Uterus (tissue), 4 donors: ENCODE measurements at places on chromosomes 4 and X. TPM values are rescaled to one million over a fixed set of nuclear protein-coding genes. Genes with fewer than 3 reads are reported as not detected.

DNA sequence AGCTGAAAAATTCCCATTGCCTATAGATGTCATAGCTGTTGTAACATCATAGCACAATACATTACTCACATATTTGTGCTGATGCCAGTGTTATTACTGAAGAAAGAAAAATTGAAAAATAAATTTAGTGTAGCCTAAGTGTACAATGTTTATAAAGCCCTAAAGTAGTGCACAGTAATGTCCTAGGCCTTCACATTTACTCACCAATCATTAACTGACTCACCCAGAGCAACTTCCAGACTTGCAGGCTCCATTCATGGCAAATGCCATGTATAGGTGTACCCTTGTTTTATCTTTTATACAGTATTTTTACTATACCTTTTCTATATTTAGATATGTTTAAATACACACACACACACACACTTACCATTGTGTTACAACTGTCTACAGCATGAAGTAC, 265.4 kb upstream of the MAGEB18 start:
- no peaks in the 10 kb centered on the region for H3K27me3 ChIP-seq
- H3K36me3 ChIP-seq: no peaks in the 10 kb centered on the region
- no peak overlapping the region for H3K27ac ChIP-seq
- H3K4me1 ChIP-seq: no peaks in the 10 kb centered on the region
- no peak overlapping the region for H3K4me3 ChIP-seq
- no peak for DNase-seq

DNA sequence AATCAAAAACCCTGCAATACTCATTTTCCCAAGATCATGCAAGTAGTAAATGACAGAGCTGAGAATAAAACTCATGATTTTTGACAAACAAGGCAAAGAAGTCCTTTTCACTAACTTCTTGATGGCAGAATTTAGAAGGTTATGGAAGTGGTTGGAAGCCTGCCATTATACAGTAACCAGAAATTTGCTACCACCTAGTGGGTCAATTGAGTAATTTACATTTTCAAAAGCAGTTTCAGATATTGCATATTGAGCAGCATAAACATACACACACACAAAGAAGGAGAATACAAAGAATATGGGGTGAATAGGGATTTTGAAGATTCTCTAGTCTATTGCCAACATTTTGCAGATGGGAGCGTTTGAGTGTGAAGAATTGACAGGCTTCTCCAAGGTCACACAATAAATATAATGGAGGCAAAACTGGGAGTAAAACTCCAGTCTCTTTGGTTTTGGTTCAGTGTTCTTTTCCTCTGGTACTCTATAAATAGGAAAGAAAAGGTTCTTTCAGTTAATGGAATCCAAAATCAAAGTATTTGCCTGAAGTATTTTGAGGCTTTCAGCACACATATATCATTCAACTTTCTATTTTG, 70.2 kb downstream of the GC start:
- no peak overlapping the region for H3K4me3 ChIP-seq
- no peaks in the 10 kb centered on the region for H3K27me3 ChIP-seq
- no peaks in the 10 kb centered on the region for H3K36me3 ChIP-seq
- no peak overlapping the region for H3K27ac ChIP-seq
- H3K4me1 ChIP-seq: no peaks in the 10 kb centered on the region

- H3K27ac ChIP-seq: peak overlapping the region; percentile 3
- no peaks in the 10 kb centered on the region for H3K36me3 ChIP-seq
- no peak for DNase-seq
These were observed 18.9 kb downstream of the ADD1 start for GRCh38 chr4:2862528-2862927.

DNA sequence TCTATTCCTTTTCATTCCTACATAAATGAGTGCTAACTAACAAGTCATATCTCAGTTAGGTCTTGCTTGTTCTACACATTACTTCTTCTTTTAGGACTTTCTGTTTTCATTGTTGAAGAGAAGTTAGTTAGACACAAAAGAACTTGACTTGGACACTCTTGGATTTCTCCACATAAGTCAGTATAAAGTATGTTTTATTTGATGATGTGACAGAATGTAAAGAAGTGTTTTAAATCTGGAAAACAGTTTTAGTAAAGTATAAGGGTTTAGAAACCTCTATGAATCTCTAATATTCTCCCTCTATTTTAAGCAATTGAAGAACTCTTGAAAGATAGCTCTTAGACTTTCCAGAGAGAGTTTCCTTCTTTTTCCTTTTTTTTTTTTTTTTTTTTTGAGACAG, 38.6 kb upstream of the TMEM33 start:
- DNase-seq: no peak
- H3K4me3 ChIP-seq: no peak overlapping the region
- no peaks in the 10 kb centered on the region for H3K36me3 ChIP-seq

DNA sequence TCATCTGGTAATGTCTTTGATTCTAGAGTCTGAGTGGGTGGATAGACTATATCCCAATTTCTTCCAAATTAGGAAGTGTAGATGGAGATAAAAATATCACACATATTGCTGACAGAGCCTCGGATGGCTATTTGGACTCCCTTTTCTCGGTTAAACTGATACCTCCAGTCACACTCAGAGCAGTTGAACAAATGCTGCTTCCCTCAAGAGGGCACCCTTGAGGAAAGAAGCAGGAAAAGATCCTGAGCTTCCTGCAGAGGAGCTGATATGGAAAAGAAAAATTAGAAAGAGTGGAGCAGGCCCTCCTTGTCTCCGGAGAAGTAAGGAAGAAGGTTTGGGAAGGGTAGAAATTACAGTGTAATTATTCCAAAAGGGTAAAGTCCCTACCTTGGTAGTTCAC, 96.2 kb upstream of the CCSER1 start:
- DNase-seq: no peak
- no peaks in the 10 kb centered on the region for H3K27me3 ChIP-seq

GRCh38 chr4:16294455-16294854, 68.2 kb upstream of the TAPT1 start:
- no peak overlapping the region for H3K27ac ChIP-seq
- no peak overlapping the region for H3K4me3 ChIP-seq
- DNase-seq: no peak
- H3K27me3 ChIP-seq: no peaks in the 10 kb centered on the region
- H3K36me3 ChIP-seq: no peaks in the 10 kb centered on the region
- H3K4me1 ChIP-seq: no peaks in the 10 kb centered on the region

- H3K27me3 ChIP-seq: no peaks in the 10 kb centered on the region
- peaks cover 10% of the 10 kb centered on the region for H3K4me1 ChIP-seq
- H3K36me3 ChIP-seq: no peaks in the 10 kb centered on the region
- DNase-seq: no peak
These were observed 37.4 kb downstream of the RUFY3 start for GRCh38 chr4:70759126-70759525.

PCSK1N gene
- 3.4 TPM for total RNA-seq

DNA sequence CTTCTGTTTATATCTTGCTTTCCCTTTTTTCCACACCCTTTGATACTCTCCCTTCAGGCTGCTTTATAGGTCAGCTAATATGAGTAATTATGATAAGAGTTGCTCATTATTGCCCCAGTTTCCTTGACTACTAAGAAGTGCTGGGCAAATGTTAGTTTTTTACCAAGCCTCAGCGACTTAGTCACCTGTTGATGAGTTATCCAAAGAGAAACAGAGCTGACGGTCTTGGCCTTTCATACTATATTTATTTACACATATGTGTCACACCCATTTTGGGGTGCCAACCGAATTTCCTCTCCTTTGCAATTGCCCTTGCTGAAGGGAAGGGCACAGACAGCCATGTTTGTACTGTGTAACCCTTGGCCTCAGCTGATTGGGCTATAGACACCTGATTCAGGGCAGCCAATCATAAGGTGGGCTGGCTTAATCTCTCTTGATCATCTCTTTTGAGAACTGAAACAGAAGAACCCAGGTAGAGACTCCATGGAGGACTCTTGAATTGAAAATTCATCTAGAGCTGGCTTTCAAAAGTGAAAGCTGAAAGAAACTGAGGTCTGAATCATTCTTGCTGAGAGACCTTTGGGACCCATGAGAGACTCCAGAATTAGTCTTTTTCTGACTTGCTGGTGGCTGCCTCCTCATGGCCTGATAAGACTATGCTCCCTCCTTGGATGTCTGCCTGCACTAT, 111.7 kb upstream of the RPS6KA3 start:
- no peaks in the 10 kb centered on the region for H3K4me1 ChIP-seq
- no peak for DNase-seq
- H3K36me3 ChIP-seq: no peaks in the 10 kb centered on the region
- no peaks in the 10 kb centered on the region for H3K27me3 ChIP-seq

ANXA10 gene
- total RNA-seq: not detected

- H3K27me3 ChIP-seq: peaks cover 9% of the 10 kb centered on the region
- DNase-seq: no peak
- no peaks in the 10 kb centered on the region for H3K4me1 ChIP-seq
- H3K4me3 ChIP-seq: no peak overlapping the region
- H3K27ac ChIP-seq: no peak overlapping the region
These were observed 55.2 kb upstream of the MID1IP1 start for GRCh38 chrX:38746102-38746501.

DNA sequence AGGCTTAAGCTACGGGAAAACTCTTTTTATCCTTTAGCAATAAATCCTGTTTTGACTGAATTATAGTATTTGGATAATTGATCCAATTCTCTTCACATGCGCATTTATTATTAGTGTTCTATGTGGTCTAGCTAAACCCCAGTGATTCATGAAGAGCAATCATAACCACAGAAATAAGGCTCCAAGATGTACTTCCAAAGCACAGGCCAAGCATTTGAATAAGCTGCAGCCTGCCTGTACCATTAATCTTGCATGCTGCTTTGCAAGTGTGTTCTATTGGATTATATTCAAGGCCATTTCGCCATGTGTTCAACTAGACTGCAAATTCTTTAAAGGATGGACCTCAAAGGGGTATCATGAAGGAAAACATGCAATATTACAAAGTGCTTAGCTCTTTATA, 385.2 kb upstream of the FAT1 start:
- no peak for DNase-seq
- no peak overlapping the region for H3K4me3 ChIP-seq
- no peaks in the 10 kb centered on the region for H3K27me3 ChIP-seq
- no peaks in the 10 kb centered on the region for H3K36me3 ChIP-seq
- H3K4me1 ChIP-seq: no peaks in the 10 kb centered on the region

DNA sequence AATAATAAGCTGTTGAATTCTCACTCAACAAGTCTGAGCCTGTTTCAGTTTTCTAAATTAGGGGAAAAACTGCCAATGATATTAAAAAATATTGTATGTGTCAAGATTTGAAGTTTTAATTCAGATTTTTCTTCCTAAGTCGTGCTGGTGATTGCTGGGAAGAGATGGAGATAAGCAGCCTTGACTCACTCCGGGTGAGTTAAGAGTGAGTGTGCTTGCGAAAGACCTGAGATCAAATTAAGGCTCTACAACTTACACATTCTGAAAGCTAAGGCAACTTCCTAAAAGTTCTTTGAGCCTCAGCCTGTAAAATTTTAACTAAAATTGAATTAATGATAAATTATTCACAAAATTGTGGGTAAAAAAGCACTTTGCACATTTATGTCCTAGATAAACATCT, 1441.2 kb downstream of the PCDH7 start:
- no peak overlapping the region for H3K27ac ChIP-seq
- H3K4me1 ChIP-seq: no peaks in the 10 kb centered on the region
- DNase-seq: no peak
- H3K36me3 ChIP-seq: no peaks in the 10 kb centered on the region
- H3K27me3 ChIP-seq: no peaks in the 10 kb centered on the region
- H3K4me3 ChIP-seq: no peak overlapping the region

CACNA1F gene
- total RNA-seq: 0.98 TPM

DNA sequence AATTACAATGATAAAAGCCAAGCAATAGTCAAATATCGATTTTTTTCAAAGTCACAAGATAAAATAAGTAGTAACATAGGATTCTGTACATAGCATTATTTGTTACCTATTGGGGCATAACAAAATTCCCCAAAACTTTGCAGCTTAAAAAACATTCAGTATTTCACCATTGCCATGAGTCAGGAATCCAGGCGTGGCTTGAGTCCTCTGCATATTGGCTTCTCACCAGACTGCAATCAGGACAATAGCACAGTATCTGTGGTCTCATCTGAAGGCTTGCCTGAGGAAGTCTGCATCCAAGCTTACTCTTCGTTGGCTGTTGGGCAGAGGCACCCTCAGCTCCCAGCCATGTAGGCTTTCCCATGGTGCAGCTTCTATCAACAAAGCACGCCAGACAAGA, 6.2 kb upstream of the CTBP1 start:
- no peaks in the 10 kb centered on the region for H3K4me1 ChIP-seq
- H3K4me3 ChIP-seq: no peak overlapping the region
- no peaks in the 10 kb centered on the region for H3K36me3 ChIP-seq
- no peaks in the 10 kb centered on the region for H3K27me3 ChIP-seq
- DNase-seq: no peak
- H3K27ac ChIP-seq: no peak overlapping the region

DNA sequence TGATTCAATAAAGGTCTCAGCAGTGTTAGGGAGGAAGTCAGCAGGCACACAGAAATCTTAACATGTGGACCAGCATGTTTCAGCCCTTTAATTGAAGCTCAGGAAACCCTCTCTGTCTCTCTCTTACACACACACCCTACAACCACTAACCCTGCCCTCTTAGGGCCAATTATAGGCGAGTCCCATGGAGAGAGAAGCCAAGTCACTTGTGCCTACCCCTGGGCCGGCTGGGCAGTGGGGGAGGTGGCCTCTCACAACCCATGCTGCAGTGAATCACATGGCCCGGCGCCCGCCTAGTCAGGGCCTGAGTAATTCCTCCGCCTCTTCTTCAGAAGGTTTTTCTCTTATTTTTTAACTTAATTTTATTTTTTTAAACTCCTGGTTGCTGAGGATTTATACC, 3.7 kb downstream of the FGD1 start:
- peak overlapping the region; percentile 43 for H3K27ac ChIP-seq
- no peaks in the 10 kb centered on the region for H3K27me3 ChIP-seq
- H3K4me3 ChIP-seq: no peak overlapping the region
- H3K36me3 ChIP-seq: no peaks in the 10 kb centered on the region

DNA sequence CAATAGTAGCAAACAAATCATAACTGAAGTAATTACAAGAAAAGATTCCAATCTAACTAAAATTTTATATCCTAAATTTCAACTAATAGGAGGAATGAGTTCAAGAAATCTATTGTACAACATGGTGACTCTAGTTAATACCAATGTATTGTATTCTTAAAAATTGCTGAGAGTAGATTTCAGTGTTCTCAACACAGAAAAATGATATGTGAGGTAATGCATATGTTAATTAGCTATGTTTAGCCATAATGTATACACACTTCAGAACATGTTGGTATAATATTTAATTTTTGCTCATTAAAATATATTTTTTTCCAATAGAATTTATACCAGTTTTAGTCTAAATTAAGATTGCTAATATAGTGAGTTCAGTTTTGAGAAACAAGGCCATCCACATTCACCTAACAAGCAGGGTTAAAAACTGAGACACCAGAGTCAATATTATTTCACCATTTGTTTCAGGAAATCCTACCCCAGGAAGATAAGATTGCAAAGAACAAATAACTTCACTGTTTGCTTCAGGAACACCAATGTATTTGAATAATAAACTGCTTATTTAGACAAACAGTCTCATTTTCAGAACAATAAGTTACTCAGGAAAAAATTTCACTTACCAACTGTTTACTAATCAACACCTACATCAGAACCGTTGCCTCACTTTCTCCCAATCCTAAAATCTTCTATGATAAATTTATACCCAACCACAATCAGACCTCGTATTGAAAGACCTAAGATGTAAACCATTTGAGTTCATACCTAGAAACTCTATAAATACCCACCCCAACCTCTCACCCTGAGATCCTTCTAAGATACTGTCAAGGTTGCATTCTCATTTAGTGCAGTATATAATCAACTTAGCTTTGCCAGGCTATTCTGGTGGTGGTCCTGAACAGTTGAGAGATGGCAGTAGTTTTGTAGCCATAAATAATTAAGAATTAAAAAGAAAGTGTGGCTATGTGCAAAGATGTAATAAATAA, 132.8 kb downstream of the MAB21L2 start:
- no peak overlapping the region for H3K4me3 ChIP-seq
- H3K27ac ChIP-seq: no peak overlapping the region
- no peaks in the 10 kb centered on the region for H3K36me3 ChIP-seq
- no peaks in the 10 kb centered on the region for H3K27me3 ChIP-seq
